ENCODE measurements at places on chromosomes 5 and 9.

DNA sequence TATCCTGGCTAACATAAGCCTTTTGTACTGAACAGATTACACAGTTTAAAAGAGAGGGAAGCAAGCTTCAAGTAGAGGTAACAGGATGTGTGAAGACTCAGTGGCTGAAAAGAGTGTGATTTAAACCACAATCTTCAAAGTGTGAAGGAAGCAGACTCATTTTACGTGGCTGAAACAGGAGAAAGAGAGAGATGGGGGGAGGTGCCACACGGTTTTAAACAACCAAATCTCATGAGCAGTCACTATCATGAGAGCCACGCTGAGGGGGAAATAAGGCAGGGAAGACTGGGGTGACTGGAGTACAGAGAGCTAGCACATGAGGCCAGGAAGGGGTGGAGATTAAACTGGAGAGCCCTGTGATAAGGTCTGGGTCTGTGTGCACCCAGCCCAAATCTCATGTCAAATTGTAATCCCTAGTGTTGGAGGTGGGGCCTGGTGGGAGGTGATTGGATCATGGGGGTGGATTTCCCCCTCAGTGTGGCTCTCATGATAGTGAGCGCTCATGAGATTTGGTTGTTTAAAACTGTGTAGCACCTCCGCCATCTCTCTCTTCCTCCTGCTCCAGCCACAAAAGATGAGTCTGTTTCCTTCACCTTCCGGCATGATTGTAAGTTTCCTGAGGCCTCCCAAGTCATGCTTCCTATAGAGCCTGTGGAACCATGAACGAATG lies 318.6 kb upstream of the CD180 start:
- DNase-seq, result no peak

GRCh38 chr9:126916909-126917308 lies 2.3 kb downstream of the RALGPS1 start:
- DNase-seq, result no peak

DNA sequence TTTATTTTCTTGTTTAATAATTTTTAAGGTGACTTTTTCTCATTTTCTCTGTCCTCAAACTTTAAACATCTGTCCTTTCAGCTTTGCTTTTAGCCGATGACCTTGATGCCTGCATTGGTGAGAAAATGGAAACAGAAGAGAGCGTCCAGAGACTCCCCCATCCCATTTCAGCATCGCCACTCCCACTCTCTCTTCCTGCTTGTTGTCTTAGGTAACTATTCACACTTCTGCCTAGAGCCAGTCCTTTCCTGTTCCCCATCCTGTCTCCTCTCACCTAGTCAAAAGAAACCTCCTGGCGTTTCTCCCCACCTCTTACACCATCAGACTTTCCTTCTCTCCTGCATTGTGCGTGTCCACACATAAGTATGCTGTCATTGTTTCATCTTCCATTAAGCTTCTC lies 124.6 kb downstream of the MAST4 start:
- DNase-seq, result no peak

DNA sequence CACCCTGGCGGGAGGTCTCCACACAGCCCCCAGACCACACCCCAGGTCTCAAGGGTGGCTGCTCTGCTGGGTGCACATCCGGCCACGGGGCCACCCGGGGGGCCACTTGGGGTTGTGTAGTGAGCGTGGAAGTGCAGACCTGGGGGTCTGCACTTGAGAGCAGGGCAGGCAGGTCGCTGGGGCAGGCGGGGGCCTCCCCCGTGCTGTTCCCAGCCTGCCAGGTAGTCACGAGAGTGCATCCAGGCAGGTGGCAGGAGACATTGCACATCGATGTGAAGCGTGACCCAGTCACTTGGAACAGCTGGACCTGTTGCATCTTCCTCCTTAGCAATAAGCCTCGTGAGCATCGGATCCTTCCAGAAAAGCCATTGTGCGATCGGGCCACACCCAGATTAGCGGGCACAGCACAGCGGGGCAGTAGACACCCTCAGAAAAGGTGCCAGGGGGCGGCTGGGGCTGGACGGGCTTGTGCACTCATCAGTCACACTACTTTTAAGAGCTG lies 4.8 kb upstream of the ENTPD8 start:
- no peak for DNase-seq

DNA sequence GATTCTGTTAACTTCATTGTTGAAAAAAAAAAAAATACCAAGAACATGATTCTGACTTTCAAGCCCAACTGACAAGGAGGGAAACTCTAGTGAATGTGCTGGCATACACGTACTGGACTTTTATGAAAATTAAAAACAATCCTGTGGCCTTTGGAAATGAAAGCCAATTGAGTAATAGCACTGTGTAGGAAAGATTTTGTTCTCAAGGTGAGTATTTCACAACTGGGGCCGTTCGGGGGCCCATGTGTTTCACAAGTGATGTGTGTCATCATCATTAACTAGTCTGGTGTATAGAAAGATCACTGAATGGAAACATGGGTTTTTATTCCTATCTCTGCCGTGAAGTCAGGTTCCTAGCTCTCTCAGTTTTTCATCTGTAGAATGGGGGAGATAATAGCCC lies 605.0 kb upstream of the CLINT1 start:
- no peak for DNase-seq
